ELF-1 (cell line): ENCODE measurements at places on chromosomes 6 and 20.

DNA sequence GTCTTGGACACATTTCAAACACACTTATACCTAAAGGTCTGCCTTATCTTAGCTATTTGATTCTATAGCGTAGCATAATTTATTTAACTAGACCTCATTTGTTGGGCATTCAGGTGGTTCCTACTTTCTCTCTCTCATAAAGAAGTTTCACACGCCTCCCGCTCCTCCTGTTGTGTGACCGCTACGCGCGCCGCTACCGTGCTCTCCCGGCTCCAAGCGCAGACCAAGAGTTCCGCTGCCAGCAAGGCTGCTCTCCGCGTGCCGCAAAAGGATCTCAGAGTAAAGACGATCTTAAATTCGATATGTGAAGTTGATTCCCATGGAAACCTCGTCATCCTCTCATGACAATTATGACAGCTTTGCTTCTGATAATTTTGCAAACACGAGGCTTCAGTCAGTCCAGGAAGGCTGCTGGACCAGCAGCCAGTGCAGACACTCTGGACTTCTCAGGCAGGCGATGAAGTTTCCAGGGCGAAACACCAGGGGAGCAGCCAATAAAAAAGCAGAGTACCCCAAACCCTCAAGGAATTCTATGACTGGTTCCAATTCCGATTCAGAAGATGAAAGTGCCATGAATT is 20.4 kb downstream of the PRSS16 start:
- peak; percentile 44 for DNase-seq

DNA sequence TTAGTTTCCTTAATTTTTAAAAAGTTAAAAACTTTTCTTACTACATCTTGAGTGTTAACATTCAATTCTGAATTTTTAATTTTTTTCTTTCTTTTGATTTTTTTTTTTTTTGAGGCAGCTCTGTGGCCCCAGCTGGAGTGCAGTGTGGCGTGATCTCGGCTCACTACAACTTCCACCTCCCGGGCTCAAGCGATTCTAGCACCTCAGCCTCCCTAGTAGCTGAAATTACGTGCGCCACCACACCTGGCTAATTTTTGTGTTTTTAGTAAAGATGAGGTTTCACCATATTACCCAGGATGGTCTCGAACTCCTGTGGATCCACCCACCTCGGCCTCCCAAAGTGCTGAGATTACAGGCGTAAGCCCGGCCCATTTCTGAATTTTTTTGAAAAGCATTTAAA is 1.2 kb downstream of the DDX43 start:
- no peak for DNase-seq

DNA sequence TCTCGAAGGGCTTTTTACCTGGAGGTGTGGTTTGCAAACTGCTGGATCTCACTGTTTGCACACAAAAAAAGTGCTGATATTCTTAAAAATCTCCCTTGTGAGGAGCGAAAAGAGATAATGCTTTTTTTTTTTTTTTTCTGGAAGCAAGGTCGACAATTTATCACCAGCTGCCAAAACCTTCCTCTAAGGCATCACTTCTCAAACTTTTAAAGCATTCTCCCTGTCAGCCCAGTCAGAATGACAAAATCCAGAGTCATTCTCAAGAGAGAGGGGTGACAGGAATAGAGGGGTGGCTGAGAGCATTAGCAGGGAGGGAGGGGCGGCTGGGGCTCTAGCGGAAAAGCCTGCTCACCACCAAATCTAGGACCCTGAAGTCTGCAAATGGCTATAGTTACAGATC is 137.2 kb upstream of the ARMC2 start:
- no peak for DNase-seq

DNA sequence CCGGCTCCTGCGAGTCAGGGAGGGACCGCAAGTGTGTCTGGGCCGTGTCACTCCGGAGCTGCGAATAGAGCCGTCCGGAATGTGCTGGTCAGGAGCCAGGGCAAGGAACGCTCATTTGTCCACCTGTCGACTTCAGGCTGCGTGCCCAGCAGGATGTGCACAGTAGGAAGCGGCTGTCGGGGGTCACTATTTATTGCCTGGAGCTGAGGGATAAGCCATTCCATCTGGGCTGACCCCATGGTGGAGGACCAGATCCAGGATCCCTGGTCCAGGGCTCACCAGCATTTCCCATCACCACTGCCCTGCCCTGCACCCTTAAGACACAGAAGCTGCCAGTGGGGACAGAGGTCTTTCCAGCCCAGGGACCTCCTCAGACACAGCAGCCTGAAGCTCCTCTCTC is 14.7 kb downstream of the NTSR1 start:
- no peak for DNase-seq

GRCh38 chr20:46056027-46056833 is 27.2 kb downstream of the SLC12A5 start:
- no peak for DNase-seq

GRCh38 chr20:39042279-39043150 is 80.4 kb downstream of the DHX35 start:
- DNase-seq = no peak

DNA sequence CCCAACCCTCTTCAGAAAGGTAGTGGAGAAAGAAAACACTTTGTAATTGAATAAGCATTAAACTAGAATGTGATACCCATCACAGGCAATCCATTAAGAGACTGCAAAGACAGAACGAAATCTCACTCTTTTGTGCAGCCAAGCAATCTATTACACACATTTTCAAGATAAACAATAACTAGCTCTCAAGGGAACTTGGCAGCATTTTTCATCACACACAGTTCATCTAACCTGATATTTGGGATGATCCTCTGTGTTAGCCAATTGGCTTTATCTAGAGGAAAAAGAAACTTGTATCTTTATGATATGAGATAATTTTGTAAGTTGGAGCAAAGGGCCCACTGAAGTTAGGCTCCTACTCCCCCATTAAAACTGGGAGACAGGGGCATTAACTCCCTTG is 1.5 kb upstream of the GZF1 start:
- DNase-seq = no peak

DNA sequence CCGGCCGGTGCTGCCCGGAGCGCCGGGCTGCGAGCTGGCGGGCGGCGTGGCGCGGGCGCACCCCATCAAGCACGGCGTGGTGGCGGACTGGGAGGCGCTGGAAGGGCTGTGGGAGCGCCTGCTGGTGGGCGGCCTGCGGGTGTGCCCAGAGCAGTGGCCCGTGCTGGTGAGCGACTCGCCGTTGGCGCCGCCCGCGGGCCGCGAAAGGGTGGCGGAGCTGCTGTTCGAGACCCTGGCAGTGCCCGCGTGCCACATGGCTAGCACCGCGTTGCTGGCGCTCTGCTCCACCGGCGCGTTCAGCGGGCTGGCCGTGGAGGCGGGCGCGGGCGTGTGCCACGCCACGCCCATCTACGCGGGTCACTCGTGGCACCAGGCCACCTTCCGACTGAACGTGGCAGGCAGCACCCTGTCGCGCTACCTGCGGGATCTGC is 517 bp downstream of the ACTL10 start:
- no peak for DNase-seq

DNA sequence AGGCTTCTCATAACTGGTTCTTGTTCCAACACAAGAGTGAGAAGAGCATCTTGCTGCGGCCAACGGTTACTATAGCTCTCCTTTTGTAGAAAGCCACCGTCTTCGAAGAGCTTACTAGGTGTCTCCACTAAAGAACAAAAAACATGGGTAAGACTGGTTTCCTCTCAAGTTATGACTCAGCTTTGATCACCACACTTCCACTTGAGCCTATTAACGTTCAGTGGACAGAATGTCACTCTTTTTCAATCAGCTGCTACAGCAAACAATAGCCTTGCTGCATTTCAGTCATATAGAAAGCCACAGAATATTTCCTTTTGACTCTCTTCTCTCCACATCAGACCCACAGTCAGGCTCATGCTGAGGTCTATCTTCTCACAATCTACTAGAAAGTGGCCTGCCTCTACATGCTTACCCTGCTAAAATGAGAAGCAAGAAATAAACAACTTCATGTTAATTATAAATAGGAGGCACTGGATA is 243.5 kb upstream of the PREP start:
- DNase-seq = no peak

DNA sequence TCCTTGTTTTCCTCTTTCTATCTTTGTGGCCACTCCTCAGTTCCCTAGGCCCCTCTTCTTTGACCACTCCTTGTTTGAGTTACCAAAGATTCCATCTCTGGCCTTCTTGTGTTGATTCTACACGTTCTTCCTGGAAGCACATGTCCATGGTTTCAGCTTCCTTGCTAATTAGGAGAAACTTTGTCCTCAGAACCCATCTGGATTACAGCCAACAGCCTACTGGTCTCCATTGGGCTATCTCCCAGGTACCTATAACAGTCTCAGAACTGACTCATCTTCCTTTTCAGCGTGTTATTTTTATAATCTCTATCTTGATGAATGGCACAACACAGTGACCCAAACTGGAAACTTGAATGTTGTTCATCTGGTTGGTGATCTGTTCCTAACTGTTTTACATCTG is 17.5 kb downstream of the PTPRA start:
- DNase-seq = no peak

- DNase-seq = no peak
These were observed 193.5 kb downstream of the ARID1B start for GRCh38 chr6:156970595-156971112.
